ENCODE measurements at places on chromosomes 3 and 15.

GRCh38 chr3:99878005-99878404 lies 60.3 kb downstream of the CMSS1 start:
- peak; percentile 39 for DNase-seq

DNA sequence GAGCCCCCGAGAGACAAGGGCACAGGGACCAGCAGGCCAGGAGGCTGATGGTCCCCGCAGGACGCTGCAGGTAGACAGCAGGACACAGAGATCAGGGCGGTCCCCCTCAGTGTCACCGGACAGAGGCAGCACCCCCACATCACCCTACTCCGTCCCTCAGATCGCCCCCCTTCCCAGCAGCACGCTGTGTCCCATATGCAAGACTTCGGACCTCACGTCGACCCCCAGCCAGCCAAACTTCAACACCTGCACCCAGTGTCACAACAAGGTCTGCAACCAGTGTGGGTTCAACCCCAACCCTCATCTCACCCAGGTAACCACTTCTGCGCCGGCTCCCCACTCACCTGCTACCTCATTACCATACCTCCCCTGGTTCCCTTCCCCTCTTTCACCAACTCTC lies 49.1 kb upstream of the APEH start:
- DNase-seq: no peak

DNA sequence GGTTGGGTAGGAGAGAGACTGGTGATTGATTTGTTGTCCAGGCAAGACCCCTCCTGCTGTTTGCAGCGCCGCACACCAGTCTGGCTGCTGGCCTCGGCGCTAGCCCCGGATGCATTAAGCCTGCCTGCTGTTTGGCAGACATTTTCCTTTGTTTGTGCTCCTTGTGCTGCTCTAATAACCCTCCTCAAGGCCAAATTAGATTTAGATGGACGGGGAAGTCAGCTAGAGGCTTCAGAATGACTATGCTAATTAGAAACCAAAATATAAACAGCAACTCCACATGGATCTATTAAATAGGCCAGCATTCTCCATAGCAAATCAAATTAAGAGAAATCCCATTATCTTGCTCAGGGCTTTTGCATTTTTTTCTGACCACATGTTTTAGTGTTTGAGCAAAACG lies 445.2 kb downstream of the SQOR start:
- no peak for DNase-seq

- no peak for DNase-seq
Observed at GRCh38 chr3:58507356-58508078, 15.6 kb downstream of the KCTD6 start.

- DNase-seq: no peak
Observed at GRCh38 chr15:38069511-38070011, 135.1 kb downstream of the TMCO5A start.

DNA sequence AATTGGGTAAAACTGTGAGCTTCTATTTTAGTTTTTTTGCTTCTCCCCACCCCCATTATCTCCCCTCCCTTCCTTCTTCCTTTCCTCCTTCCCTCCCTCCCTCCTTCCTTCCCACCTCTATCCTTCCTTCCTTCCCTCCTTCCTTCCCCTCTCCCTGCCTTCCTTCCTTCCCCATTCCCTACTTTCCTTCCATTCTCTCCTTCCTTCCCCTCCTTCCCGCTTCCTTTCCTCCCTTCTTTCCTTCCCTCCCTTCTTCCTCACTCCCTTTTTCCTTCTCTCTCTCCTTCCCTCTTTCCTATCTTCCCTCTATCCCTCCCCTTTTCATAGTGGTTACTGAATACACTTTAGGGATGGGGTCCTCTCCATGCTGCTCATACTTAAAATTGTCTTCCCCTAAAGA lies 40.4 kb upstream of the C3orf22 start:
- no peak for DNase-seq

- no peak for DNase-seq
Observed at GRCh38 chr15:41561777-41562145, 2.7 kb downstream of the TYRO3 start.

DNA sequence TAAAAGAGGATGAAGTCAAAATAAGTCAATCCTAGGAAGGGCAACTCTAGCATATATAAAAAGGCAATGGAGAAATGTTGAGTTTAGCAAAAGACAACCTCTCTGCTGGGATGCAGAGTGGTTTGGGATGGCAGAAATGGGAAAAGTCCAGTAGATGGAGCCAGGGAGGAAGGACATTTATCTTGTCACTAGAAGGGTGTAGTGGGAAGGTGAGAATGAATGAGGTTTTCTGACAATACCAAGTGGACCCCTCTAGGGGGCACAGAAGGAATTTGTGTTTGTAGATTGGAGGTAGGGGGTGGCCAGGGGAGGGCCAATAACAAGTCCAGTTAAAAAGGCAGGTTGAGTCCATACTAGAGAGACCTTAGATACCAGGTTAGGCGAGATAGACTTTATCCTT lies 80.0 kb downstream of the THSD4 start:
- DNase-seq: no peak

DNA sequence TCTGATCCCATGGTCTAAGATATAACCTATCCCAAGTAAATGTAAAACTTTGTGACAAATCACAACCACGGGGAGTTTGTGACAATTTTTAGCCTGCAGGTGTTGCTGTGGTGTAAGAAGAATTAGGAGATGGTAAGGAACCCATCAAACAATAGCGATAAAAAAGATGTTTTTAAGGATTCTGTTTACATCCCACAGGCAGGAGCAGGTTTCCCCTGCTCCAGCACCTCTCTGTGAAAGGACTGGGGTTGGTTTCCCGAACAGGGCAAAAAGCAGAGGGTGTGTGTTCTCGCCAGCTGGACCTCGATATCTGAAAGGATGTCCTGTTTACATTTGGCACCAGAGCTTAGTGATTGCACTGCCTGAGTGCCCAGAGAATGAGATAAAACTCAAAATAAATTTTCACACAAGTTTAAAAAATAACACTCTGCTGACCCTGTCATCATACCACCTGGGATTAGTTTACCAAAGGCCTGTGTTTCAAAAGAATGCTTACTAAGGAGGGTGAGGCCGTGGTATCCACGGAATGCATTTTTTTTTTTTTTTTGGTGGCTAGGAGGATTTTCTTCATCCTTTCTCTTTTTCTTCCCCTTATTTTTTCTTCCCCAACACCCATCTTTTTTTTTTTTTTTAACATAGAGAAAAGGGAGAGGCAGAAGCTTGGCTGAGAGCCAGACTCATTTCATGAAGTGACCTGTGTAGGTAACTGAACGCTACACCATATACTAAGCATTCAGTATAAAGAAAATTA lies 151.8 kb upstream of the DPH6 start:
- DNase-seq: no peak

- DNase-seq: no peak
Observed at GRCh38 chr3:36393563-36393962, 13.3 kb downstream of the STAC start.

DNA sequence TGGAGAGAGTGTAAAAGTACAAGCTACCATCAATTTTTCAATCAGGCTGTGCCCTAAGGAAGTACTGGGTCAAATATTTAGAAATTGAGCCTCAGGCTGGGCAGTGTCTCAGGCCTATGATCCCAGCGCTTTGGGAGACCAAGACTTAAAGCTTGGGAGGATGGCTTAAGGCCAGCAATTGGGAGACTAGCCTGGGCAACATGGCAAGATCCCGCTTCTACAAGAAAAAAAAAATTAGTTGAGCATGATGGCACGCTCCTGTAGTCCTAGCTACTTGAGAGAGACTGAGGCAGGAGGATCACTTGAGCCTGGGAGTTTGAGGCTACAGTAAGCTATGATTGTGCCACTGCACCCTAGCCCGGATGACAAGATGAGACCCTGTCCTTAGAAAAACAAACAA lies 2.0 kb upstream of the UBP1 start:
- DNase-seq: no peak

- no peak for DNase-seq
Observed at GRCh38 chr15:77181305-77182074, 110.6 kb upstream of the TSPAN3 start.

- no peak for DNase-seq
Observed at GRCh38 chr15:98523912-98524662, 124.3 kb upstream of the IGF1R start.

DNA sequence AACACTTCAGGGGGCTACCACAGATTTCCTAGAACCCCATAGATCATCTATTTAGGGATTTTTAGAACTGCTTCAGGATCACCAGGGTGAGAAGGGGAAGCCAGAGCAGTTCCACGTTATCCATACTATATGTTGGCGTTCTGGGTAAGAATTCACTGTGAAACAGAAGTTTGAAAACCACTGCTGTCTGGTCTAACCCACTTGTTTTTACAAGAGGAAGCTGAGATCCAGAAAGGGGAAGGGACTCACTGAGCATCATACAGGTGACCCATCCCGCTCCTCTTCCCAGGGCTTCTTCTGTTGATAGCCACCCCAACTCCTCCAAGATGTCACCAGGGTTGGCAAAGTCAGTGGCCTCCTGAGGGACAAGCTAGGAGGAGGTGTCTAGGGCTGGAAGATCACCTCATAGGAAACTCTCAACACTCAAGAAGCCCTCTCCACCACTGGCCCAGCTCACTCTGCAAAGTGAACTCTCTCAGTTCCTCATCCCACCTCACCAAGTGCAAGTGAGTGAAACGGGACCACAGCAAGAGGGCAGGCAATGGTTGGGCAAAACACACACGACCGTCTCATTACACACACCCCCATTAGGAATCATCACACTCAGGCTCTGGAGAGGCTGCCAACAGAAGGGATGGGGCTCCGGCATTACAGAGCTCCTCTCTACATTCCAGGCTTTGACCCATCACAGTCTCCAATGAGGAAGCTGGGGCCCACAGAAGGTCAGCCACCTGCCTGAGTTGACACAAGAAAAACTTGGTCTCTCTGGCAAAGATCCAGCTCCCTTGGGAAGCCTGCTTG lies 1.8 kb downstream of the DAPK2 start:
- no peak for DNase-seq

DNA sequence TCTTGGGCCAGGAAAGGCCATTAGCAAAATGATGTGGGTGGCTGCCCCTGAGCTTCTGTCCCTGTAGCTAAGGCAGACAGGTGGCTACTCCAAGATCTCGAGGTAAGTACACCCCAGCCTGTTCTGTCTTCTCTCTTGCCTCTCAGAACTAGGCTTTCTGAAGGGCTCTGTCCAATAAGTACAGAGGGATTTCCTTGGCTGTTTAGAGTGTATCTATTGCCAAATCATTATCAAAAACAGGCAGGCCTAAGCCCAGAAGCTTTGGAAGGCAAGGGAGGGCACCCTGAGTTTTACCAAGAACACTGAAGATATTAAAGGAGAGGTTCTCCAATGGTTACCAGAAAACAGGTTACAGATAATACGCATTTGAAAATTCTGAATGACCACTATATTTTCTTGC lies 156.6 kb downstream of the MYRIP start:
- DNase-seq: no peak

GRCh38 chr3:126476166-126477060 lies 722 bp upstream of the ZXDC start:
- DNase-seq: no peak

DNA sequence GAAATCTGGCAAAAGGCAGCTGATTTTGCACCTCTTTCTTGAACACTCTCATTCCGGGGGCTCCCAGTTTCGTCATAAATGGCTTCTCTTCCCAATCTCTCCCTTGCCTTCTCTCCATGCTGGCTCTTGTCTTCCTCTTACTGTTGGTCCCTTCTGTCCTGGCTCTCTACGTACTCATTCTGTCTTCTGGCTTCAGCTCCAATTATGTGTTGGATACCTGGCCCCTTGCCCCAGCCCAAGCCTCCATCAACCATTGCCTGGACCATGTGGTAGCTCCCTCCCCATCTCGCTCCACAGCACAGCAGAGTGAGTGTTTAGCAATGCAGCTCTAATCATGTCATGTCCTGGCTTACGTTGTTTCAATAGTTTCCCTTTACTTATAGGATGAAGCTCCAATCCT lies 21.7 kb upstream of the KY start:
- no peak for DNase-seq

GRCh38 chr3:179848711-179849110 lies 188.0 kb downstream of the PEX5L start:
- DNase-seq: no peak

DNA sequence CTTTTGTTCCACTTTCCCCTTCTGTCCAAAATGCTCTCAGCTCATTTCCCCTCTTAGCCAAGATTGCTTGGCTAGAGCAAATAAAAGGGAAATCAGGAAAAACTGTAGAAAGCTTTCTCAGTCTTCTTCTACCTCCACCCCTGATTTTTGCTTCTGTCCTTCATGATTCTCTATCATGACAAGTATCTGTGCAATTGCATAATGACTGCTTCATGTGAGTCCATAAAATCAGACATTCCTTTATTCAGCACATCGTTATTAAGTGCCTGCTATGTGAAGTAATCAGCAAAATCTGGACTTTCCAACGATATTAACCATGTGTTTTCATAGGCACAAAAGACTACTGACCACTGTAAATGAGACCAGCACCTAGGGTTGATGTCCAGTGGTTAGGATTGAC lies 321.5 kb upstream of the CBLB start:
- DNase-seq: no peak

DNA sequence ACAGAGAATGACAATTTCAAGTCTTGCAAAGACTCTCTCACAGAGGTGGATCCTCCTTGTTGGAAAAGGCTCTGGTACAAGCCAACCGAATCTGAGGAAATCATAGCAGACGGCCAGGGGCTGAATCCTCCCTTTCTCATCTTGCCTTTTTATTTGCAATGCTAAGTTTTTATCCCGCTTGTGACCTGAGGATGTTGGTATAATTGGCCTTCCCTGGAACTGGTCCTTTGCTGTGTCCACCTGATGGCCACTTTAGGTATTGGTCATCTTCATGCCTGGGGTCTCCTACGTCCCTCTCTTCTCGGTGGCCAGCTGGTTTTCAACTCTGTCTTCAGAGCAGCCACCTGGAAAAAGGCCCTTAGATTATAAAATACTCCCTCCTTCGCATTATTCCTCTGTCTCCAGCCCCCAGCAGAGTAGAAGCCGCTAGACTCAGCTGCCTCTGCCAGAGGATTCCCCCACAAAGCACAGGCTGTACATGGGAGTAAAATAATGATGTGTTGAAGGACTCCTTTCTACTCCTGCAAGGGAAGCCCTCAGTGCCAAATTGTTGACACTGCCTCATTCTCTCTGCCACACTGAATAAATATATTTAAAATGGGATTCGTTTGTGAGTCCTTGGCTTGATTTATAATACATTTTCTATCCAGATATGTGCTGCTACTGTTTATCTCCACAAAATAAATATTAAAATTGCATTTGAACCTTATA lies 208.9 kb upstream of the CFAP20DC start:
- no peak for DNase-seq

- no peak for DNase-seq
Observed at GRCh38 chr3:109178708-109179107, 42.2 kb downstream of the C3orf85 start.

- no peak for DNase-seq
Observed at GRCh38 chr3:177946936-177947335, 589.3 kb upstream of the KCNMB2 start.

GRCh38 chr3:127207727-127208482 lies 15.0 kb downstream of the PRR23E start:
- no peak for DNase-seq
